ENCODE measurements at places on chromosomes 3 and 15. TPM values are rescaled to one million over a fixed set of nuclear protein-coding genes. Genes with fewer than 3 reads are reported as not detected.
A peak's percentile ranks its signal among the peaks of the same experiment; 100 is the strongest.

GOLGA8O gene
- 2.8 TPM for total RNA-seq

KY gene
- total RNA-seq: not detected

- H3K27me3 ChIP-seq: no peaks in the 10 kb centered on the region
- H3K4me3 ChIP-seq: no peak overlapping the region
- peak; percentile 5 for DNase-seq
- H3K4me1 ChIP-seq: no peaks in the 10 kb centered on the region
- no peak overlapping the region for H3K27ac ChIP-seq
Observed at GRCh38 chr3:76044601-76045600, 259.6 kb upstream of the ZNF717 start.

DNA sequence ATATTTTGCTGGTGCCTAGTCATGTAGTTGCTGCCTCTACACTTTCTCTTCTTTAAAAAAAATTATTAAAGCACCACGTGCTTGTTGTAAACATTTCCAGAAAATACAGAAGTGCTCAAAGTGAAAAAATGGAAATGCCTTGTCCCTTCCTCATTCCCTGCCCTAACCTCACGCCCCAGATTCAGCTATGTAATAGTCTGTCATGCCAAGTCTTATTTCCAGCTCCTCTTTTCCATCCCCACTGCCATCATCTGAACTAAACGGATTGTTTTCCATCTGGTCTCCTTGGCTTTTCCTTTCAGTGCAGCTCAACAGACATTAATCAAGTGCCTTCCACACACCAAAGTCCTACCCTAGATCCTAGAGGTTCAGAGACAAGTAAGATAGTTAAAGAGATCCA is 15.5 kb downstream of the ZNF774 start:
- no peaks in the 10 kb centered on the region for H3K27me3 ChIP-seq
- H3K4me3 ChIP-seq: no peak overlapping the region
- DNase-seq: no peak
- no peaks in the 10 kb centered on the region for H3K36me3 ChIP-seq
- H3K4me1 ChIP-seq: peaks cover 11% of the 10 kb centered on the region
- H3K27ac ChIP-seq: no peak overlapping the region

GRCh38 chr3:133834621-133835417 is 29.2 kb downstream of the SRPRB start:
- H3K36me3 ChIP-seq: no peaks in the 10 kb centered on the region
- H3K4me3 ChIP-seq: no peak overlapping the region
- H3K27ac ChIP-seq: no peak overlapping the region

DNA sequence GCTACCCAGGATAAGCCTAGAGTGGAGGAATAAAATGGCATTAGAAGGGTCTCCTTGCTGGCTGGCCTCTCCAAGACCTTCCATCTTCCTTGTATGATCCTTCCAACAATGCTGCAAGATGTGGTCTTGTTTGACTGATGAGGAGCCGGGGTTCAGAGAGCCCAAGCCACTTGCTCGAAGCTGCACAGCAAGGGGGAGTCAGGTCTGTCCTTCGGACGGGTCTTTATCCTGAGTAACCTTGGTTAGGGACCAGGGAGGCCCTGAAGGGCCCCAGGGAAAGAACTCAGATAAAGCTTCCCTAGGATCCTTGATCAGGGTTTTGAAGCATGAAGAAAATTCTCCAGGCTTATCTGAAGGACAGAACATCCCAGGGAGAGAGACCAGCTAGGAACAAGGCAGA is 7.0 kb upstream of the DNAJB8 start:
- H3K4me3 ChIP-seq: no peak overlapping the region
- no peak for DNase-seq
- no peaks in the 10 kb centered on the region for H3K4me1 ChIP-seq
- no peaks in the 10 kb centered on the region for H3K36me3 ChIP-seq
- no peak overlapping the region for H3K27ac ChIP-seq
- peaks cover 27% of the 10 kb centered on the region for H3K27me3 ChIP-seq

GRCh38 chr3:34248352-34248751 is 449.9 kb downstream of the PDCD6IP start:
- DNase-seq: no peak
- H3K27ac ChIP-seq: no peak overlapping the region
- no peak overlapping the region for H3K4me3 ChIP-seq
- no peaks in the 10 kb centered on the region for H3K27me3 ChIP-seq
- H3K4me1 ChIP-seq: no peaks in the 10 kb centered on the region

DNA sequence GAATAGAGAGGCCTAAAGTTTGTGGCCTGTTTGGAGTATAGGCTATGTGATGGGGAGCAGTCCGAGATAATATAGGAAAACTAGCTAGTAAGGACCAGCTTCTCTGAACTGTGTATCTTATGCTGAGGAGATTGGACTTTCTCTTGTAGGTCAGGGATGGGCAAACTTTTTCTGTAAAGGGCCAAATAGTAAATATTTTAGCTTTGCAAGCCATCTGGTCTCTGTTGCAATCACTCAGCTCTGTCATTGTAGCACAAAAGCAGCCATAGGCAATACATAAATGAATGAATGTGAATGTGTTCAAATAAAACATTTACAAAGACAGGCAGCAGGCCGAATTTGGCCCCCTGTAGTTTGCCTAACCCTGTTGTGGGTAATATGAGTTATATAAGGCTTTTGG is 24.5 kb downstream of the TMOD3 start:
- no peak for DNase-seq
- no peak overlapping the region for H3K4me3 ChIP-seq
- peaks cover 31% of the 10 kb centered on the region for H3K4me1 ChIP-seq
- H3K27me3 ChIP-seq: no peaks in the 10 kb centered on the region
- H3K36me3 ChIP-seq: peaks cover under 1% of the 10 kb centered on the region

DNA sequence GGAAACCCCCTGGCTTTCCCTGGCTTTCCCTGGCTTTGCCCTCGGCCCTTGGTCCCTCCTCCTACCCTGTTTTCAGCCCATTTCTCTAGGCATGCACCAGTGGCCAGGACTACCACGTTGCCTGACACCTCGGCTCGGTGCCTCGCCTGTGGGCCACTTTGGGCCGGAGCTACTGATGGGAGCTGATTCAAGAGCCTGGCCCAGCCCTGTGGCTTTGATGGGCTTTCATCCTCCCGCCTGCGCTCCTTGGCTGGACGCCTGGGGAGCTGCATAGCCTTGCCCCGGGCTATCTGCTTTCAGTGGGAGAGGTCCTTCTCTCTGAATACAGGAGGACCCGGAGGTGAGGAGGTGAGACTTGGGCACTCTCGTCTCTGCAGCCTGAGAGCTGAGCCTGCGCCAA is 192.7 kb upstream of the HES1 start:
- DNase-seq: no peak
- H3K27me3 ChIP-seq: peaks cover 25% of the 10 kb centered on the region
- H3K27ac ChIP-seq: no peak overlapping the region

DNA sequence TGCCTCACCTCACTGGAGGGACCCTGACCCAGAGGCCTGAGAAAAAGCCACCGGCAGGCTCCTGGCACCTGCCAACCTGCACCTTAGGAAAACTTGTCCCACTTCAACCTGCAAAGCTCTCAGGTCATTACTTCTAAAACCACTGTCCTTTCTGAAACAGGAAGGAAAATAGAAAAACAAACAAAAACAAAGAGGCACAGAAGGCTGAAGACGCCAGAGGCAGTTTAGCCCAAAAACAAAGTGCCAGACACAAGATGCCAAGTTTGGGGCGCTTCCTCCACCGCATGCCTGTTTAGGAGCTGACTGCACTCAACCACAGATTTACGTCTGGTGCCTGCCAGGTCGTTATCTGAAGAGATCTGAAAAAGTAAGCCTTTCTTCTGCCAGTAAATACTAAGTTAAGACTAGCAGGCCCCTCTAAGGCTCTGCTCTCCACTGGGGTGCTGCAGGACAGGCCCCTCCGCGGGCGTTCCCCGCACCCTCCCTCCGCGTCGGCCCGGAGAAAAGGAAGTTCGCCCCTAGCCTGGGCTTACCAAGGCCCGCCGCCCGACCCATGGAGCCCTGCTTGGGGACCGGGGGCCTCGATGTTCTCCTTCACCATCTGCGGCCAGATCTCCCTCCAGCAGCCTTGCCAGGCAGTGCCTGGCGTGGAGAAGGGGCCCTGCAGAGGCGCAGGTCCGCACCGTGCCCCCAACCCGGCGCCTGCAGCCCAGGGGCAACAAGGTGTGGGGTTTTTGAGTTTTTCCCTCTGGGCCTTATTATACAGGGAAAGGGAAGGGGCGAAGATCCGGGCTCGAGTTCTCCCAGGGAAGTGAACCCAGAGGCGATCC is 1.3 kb downstream of the GOLGA8A start:
- DNase-seq: peak; percentile 7
- peak overlapping the region; percentile 89 for H3K4me3 ChIP-seq
- H3K27ac ChIP-seq: no peak overlapping the region
- H3K27me3 ChIP-seq: no peaks in the 10 kb centered on the region

DNA sequence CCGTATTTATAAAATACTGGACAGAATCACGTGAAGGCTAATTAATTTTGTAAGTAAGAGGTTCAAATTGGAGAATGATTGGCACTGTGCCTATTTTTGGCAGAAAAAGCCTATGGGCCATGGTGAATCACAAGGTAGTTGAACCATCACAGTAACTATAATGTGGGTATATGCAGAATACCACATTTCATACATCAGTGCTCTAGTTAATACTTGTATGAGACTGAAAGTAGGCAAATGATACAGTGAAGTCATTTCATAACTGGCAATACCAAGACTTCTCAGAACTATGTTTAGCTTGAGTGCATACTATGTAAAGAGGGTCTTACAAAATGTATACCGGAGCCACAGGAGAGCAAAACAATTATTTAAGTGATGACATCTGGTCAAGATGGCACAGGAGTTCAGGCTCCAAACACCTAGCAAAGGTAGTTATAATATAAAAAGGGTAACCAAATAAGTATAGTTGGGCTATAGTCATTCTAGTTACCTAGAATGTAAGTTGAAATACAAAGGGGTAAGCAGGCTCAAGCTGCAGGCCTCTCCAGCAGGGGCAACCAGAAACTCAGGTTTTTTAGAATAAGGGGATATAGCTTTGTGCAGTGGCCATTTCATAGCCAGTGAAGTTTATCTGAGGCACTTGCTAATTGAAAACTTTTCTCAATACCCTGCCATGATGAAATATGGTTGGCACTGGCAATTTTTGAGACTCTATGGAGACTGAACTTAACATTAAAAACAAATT is 19.1 kb downstream of the GPR160 start:
- H3K4me3 ChIP-seq: peak overlapping the region; percentile 92
- no peaks in the 10 kb centered on the region for H3K27me3 ChIP-seq
- no peaks in the 10 kb centered on the region for H3K36me3 ChIP-seq

DNA sequence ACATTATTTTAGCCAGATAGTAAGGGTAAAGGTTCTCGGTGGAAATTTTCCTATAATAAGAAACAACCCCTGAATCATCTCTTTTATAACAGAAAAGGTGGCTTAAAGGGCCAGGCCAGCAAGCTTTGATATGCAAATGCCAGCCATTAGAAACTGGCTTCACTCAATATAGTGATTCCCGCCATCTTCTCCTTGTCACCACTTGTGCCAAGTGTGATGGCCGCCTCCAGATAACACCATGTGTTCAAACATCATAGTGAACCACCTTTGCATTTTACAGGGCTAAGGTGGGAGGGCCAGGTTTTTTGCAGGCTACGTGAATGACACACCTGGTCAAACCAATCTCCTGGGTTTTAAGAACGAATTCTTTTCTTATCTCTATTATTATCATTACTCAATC is 31.3 kb downstream of the NCEH1 start:
- no peak overlapping the region for H3K27ac ChIP-seq
- H3K36me3 ChIP-seq: no peaks in the 10 kb centered on the region
- H3K4me3 ChIP-seq: no peak overlapping the region
- no peaks in the 10 kb centered on the region for H3K27me3 ChIP-seq
- no peaks in the 10 kb centered on the region for H3K4me1 ChIP-seq

DNA sequence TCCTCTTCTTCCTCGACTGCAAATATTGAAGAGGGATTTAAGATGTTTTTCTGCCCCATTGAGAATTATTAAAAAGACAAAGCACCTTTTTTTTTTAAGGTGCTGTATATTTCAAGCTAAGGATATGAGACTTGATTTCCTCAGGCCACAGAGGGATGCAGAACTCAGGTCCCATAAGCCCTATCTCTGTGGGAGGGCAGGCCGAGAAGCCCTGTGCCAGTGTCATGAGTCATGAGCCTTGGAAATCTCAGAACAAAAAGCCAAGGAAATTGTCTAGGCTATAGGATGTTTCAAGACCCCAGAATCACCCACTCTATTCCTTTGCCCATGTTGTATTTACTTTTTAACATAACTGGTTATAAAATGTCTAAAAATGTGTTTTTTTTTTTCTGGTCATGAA is 7.3 kb downstream of the ESYT3 start:
- no peaks in the 10 kb centered on the region for H3K36me3 ChIP-seq
- no peaks in the 10 kb centered on the region for H3K4me1 ChIP-seq
- no peak overlapping the region for H3K27ac ChIP-seq

Measured in activated T-cell treated with anti-CD3 and anti-CD28 coated beads, Interleukin-2, amount 50 U/mL, for 72 hours (primary cell).